Endothelial cell (in vitro differentiated cells): ENCODE measurements at places on chromosomes 6 and 20. TPM values are rescaled to one million over a fixed set of nuclear protein-coding genes. Genes with fewer than 3 reads are reported as not detected.
A peak's percentile ranks its signal among the peaks of the same experiment; 100 is the strongest.

GRCh38 chr6:34243901-34244884, 4.6 kb downstream of the SMIM29 start:
- peaks cover 26% of the 10 kb centered on the region for H3K36me3 ChIP-seq
- H3K4me1 ChIP-seq = peaks cover 4% of the 10 kb centered on the region
- no peak overlapping the region for H3K4me3 ChIP-seq
- H3K27me3 ChIP-seq = peaks cover 5% of the 10 kb centered on the region
- H3K27ac ChIP-seq = peak overlapping the region; percentile 5

CYP24A1 gene
- not detected for total RNA-seq

TMEM151B gene
- 0.28 TPM for total RNA-seq

LGSN gene
- total RNA-seq = not detected

DNA sequence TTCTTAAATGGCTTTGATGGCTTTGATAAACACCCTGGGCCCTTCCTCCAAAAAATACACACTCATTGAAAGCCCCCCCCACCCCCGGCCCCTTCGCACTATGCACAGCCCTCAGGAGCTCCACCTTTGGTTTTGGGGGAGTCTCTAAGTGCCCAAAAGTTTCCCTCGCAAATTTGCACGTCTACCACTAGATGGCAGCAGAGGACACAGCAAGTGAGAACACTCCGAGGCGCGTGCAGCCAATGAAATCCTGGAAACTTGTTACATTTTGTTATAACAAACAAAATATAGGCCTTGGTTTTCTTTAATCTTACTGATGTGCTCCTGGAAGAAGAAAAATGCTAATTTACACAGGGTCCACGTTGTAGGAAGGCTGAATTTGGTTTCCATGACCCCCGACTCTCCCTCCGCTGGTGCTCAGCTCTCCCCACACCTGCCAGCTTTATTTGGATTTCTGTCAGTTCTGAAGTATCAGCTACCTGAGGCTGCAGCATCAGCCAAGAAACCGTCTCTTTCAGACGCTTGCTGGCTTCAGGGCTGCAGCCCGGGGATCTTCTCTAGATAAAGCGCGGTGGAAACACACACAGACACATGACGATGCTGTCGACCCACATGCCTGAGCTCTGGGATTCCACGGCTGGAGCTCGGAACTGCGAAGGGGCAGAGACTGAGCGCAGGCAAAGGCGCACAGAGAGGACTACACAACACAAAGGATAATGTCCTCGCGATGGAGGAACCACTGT, 148.3 kb upstream of the RPS6KA2 start:
- H3K27me3 ChIP-seq = peaks cover 2% of the 10 kb centered on the region
- peaks cover 5% of the 10 kb centered on the region for H3K36me3 ChIP-seq
- H3K4me1 ChIP-seq = peaks cover 4% of the 10 kb centered on the region
- DNase-seq = peak; percentile 53
- no peak overlapping the region for H3K27ac ChIP-seq
